HFFc6 (cell line): ENCODE measurements at places on chromosomes 12 and 14.

DNA sequence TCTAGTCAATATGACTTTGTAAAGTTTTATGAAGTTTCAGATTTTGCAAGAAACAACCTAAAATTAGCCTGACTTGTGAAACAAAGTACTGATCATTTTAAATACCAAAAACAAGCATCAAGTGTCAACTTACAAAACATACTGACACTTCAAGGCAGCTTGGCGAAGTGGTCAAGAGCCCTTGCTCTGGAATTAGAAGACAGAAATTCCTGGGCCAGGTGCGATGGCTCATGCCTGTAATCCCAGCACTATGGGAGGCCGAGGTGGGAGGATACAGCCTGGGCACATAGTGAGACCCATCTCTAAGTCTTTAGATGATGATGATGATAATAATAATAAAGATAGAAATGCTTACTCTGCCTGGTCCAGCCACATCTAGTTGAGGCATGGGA is 45.4 kb upstream of the NR2C1 start:
- DNase-seq = no peak

- peak; percentile 13 for DNase-seq
Observed at GRCh38 chr12:74412606-74413230, 124.9 kb upstream of the ATXN7L3B start.

DNA sequence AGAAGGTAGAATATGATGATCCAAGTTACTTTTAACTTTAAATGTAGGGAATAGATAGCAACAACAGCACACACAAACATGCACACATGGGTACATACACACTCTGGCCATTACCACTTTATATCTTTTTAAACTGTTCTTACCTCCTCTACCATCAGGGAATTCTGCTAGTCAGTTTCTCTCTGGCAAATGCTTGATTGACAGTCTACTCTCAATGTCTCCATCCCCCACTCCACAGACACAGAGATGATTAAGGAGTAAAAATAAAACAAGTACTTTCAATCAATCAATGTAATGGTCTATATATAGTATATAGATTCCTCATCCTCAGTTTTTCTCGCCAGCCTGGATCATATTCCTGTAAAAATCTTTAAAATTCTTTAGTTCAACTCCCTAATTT is 16.1 kb upstream of the STRN3 start:
- no peak for DNase-seq

DNA sequence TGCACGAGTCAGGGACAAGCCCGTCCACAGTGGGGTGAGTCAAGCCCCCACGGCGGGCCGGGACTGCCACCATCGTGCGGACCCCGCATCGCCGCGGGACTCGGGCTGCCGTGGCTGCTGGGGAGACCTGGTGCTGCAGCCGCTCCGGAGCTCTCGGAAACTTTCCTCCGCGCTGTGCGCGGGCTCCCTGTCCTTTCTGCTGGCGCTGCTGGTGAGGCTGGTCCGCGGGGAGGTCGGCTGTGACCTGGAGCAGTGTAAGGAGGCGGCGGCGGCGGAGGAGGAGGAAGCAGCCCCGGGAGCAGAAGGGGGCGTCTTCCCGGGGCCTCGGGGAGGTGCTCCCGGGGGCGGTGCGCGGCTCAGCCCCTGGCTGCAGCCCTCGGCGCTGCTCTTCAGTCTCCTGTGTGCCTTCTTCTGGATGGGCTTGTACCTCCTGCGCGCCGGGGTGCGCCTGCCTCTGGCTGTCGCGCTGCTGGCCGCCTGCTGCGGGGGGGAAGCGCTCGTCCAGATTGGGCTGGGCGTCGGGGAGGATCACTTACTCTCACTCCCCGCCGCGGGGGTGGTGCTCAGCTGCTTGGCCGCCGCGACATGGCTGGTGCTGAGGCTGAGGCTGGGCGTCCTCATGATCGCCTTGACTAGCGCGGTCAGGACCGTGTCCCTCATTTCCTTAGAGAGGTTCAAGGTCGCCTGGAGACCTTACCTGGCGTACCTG is 1.1 kb downstream of the PDE3A start:
- no peak for DNase-seq

- no peak for DNase-seq
Observed at GRCh38 chr14:92185559-92185958, 63.8 kb downstream of the CPSF2 start.

DNA sequence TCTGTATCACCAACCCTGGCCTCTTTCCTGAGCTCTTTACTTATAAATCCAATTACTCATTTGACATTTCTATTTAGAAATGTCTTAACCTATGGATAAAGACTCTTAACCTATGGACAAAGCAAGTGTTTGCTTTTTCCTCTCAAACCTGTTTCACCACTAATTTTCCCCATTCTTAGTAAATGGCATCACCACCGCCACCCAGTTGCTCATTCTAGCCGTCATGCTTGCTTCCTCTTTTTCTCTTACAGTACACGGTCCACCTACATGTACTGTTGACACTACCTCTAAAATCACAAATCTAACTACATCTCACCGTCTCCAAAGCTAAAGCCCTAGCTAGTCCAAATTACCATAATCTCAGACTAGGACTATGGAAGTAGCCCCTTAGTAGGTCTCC is 60.0 kb downstream of the CAPS2 start:
- DNase-seq = no peak

GRCh38 chr12:32179011-32179395 is 72.4 kb downstream of the BICD1 start:
- DNase-seq = no peak

GRCh38 chr14:103522649-103523574 is at the start of gene CKB:
TSS of gene CKB (minus strand) at chr14:103522830. CDS start at chr14:103522493, 337 bp downstream.
- no peak for DNase-seq

- DNase-seq = no peak
Observed at GRCh38 chr12:131610181-131610580, 100.7 kb upstream of the SFSWAP start.

GRCh38 chr12:93634416-93634815 is 42.8 kb upstream of the CRADD start:
- DNase-seq = no peak

GRCh38 chr14:77902811-77903210 is 102.9 kb downstream of the ADCK1 start:
- no peak for DNase-seq

DNA sequence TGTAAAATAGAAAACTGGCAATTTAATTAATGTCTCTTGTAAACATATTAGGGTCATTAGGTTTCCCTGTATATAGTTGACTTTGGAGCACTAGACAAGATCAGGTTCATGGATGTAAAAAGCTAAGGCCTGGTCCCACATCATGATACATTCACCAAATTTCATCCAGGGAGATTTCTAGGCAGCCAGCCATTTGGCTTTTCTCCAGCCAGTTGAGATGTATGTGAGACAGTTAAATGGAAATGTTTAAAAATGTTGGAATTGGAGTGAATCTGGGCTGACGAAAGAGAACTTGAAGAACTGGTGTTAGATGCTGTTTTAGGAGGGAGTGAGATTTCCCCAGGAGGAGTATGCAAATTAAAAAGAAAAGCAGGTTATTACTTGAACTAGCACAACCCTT is 41.8 kb upstream of the CLEC14A start:
- DNase-seq = peak; percentile 8

DNA sequence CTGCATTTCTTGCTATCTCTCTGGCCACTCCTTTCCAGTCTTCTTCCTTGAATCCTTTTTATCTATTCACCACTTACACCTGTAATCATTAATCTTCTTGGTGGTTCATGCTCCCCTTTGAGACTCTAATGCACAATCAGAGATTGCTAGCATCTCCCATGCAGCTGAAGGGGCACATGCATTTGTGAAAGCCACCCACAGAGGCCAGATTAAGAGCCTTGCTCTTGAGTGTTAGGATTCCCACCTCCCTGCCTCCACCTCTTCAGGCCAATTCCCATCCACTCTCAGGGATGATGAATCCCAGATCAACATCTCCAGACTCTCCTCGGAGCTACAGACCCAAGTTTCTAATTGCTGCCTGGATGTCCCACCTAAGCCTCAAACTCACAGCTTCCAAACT is 19.4 kb upstream of the KRT18 start:
- DNase-seq = no peak

- no peak for DNase-seq
Observed at GRCh38 chr12:108457734-108458361, 57.2 kb upstream of the FICD start.

DNA sequence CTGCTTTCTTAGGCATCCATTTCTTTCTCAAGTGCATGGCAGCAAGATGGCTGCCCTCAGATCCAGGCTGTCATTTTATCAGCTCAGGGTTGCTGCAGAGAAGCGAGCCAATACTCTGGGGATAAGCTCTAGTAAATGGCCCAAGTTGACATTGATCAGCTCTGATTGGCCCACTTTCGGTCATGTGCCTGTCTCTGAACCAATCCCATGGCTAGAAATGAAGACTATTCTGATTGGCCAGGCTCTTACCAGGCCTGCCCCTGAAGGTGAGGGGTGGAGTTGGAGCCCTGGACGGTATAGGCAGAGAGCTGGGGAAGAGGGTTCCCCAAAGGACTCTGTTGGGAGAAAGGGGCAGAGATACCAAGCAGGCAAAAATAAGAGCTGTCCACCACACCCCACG is 41.4 kb downstream of the MYO1H start:
- no peak for DNase-seq

- no peak for DNase-seq
Observed at GRCh38 chr12:2560356-2560755, 234.4 kb upstream of the FKBP4 start.

DNA sequence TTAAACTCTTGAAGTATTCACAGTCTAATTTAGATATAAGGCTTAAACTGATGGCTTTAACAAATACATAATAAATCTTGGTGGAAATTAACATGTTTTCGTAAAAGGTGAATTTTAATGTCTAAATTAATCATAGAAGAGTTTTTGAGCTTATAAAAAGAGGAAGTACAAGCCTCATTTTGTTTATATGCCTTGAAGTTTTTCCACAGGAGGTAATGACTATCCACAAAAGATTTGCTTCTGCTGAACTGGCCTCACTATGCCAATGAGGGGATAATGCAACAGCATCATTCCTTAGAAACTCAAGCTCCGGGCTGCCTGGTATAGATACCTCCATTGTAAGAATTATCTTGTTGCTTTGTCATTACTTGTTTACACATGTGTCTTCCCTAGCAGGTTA is 175.6 kb downstream of the DUSP6 start:
- no peak for DNase-seq

DNA sequence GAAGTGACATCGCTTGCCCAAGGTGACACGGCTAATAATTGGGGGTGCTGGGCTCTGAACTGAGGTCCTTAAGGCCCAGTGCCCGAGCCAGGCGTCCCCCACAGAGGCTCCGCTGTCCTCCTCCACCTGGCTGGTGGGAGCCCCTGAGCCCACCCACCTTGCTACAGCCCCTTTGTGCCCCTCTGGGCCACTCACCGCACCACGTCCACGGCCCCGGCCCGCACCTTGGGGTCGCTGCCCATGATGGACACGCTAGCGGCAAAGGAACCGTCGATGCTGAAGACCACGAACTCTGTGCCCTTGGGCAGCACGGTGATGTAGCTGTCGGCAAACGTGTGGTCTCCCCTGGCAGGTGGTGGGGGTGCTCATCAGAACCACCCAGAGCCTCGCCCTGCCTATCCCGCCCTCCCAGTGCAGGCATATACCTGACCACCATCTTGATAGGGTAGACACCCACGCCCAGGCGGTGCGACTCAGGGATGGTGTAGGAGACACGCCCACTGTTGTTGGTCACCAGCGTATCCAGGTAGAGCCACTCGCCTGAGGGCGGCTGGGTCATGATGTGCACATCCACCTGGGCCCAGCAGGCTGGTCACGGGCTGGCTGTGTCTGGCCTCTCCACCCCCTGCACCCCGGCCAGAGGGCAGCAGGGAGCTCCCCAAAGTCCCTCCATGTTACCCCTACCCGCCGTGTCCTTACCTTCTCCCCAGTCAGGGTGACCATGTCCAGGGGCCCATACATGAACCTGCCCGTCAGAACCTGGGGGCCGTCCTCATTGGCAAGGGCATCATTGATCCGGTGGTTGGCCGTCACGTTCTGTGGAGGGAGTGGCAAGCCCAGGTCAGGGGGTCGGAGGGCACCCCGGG is 6.8 kb downstream of the ARL6IP4 start:
- DNase-seq = no peak

DNA sequence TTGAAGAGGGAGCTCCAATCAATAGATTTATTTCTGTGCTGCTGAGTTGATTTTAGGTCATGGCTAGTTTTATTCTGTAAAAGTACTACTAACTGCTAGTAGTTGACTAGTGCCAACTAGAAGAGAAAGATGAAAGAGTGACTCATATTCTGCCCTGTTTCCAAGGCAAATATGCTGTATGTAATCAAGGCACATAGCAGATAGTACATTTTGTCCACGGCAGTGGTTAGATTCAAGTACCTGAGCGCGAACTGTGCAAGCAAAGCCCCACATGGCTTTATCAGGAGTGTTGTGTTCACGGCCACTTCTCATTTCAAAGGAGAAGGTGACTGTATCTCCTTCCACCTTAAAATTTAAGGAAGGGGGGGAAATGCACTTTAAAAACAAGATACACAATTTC is 126.8 kb downstream of the TRAFD1 start:
- no peak for DNase-seq

GRCh38 chr14:39417014-39417413 is 15.2 kb downstream of the FBXO33 start:
- peak; percentile 13 for DNase-seq

- peak; percentile 8 for DNase-seq
Observed at GRCh38 chr14:49880267-49881064, 12.4 kb upstream of the ARF6 start.

DNA sequence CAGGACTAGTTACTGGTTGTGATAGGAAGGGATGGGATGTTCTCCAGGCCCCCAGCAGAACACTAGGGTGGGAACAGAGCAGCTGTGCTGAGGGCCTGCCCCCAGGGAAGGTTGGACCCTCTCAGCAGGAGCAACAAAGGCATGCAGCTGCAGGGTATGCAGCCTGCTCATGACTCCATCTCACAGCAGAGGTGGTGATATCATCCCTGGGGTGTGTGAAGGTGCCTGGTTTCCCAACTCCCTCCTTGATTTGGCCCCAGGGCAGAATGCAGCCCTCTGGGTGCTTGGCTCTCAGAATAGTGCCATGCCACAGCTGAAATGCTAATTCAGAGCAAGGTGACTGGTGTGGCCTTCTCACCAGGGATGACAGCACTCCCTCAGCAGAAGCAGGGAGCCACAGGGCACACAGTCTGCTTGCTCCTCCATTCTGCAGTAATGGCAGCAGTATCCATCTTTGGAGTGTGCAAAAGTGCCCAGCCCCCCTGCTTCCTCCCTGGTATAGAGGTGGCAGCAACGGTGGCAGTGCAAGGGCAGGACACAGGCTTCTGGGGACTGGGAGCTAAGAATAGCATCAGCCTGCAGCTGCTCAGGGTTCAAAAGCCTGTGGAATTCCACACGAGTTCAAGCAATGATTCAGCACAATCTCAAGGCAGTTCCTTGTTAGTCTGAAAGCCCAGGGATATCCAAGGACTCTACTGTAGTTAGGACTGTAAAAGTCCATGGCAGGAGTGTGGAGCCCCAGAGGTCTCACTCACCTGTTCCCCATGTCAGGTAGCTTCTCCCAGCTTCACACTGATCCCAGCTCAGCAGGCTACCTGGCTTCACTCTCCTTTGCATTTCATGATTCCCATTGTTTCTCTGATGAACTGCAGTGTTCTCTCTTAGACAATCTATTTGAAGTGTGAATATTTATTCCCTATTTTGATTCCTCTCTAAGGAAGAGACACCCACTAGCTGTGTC is 298.1 kb upstream of the FOXG1 start:
- no peak for DNase-seq

GRCh38 chr12:8846305-8846704 is 23.9 kb downstream of the A2ML1 start:
- no peak for DNase-seq

GRCh38 chr12:105330283-105330930 is at the start of gene C12orf75:
TSS of gene C12orf75 (plus strand) at chr12:105330691. CDS start at chr12:105330892, 201 bp downstream.
- DNase-seq = peak; percentile 78
